ENCODE measurements at places on chromosomes 2 and 18.

DNA sequence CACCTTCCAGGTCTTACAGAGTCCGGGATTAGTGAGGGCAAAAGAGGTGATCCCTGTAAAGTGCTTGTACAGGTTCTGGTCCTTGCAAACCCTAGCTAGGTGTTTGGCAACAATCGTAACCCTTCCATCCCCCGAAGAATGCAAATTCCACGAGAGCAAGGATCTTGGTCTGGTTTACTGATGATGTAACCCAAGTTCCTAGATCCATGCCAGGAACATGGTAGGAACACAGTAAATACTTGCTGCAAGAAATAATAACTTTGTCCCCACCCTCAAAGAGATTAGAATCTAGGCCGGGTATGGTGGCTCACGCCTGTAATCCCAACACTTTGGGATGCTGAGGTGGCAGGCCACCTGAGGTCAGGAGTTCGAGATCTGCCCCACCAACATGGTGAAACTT is 6.8 kb upstream of the NEU2 start:
- no peak for DNase-seq

GRCh38 chr2:34242763-34243123 is 643.6 kb upstream of the FAM98A start:
- no peak for DNase-seq

GRCh38 chr2:237486819-237487448 is at the start of gene MLPH:
Gene MLPH, plus strand, starts transcription at chr2:237487251. Its CDS starts 6,176 bp downstream, at chr2:237493427.
- no peak for DNase-seq

- no peak for DNase-seq
Observed at GRCh38 chr2:9753276-9753600, 90.0 kb upstream of the TAF1B start.

GRCh38 chr2:221747289-221747972 is 175.3 kb upstream of the EPHA4 start:
- DNase-seq: no peak

GRCh38 chr2:136136931-136137330 is 19.0 kb upstream of the CXCR4 start:
- no peak for DNase-seq

All from NCI-H1048 (cell line).